ENCODE measurements at places on chromosomes 2 and 18.

DNA sequence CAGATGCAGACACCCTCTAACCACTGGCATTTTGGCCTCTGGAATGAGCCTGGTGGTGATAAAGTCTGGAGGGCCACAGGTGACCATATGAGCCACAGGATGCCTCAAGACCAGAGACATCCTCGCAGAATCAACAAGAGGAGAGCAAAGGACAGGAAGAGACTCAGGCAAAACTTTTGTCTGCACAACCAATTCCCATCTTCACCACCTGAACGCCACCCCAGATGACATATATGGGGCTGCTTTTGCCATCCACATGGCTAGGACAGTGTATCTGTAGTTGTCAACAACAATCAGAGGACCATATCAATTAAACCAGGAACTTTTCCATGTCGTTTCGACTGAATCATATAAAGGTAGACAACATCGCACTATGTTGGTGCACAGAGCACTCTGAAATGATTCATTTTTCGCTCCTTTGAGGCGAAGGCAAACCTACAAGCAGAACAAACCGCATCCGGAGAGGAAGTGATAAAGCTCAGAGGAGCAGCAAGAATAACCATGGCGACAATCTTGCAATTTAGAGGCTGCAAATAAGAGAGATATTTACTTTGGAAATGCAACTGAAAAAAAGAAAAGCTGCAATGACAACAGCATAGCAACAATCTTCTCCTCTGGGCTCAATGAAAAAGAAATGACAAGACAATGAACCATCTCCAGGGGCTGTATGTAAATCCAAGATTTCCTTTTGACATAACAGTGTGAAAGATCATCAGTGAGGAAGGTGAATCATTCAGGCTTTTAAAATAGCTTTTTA is 204.5 kb downstream of the ARL4C start:
- DNase-seq, result no peak

- DNase-seq, result no peak
Measured at GRCh38 chr18:9916077-9916639, 2.3 kb downstream of the VAPA start.

- DNase-seq, result no peak
Measured at GRCh38 chr18:78640246-78640995, 339.2 kb upstream of the SALL3 start.

DNA sequence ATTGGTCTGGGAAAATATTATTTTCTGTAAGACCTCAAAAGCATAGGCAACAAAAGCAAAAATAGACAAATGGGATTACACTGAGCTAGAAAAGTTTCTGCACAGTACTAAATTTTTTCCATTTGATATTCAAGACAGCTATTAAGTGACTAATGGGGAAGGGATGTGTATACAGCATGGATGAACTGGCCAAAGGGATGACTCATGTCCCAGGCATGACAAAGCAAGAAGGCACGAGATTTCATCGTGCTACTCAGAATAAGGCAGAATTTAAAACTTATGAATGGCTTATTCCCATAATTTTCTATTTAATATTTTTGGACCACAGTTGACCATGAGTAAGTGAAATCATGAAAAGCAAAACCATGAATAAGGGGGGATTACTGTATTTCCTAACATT is 1250.1 kb upstream of the GYPC start:
- no peak for DNase-seq

- DNase-seq, result no peak
Measured at GRCh38 chr2:1636791-1637415, 107.4 kb downstream of the PXDN start.

DNA sequence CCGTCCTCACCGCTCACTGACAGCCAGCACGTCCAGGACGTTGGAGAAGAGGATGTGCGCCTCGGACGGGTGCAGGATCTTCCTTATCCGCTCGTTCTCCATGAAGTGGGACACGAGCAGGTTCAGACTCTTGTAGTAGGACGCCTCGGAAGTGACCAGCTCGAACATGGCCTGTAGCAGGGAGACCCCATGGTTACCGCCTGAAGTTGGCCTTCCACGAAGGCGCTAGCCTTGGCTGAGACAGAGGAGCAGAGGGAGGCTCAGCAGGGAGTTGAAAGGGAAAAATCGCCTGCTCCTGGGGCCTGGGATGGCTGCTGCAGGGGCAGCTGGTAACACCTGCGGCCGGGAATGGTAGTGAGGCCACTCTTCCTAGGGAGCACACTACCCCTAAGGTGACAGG is 24.7 kb downstream of the SNORC start:
- no peak for DNase-seq

GRCh38 chr18:30522288-30522929 is 520.1 kb downstream of the DSC3 start:
- no peak for DNase-seq

GRCh38 chr18:57333940-57334339 is 18.4 kb upstream of the ST8SIA3 start:
- no peak for DNase-seq

GRCh38 chr18:56188529-56189275 is 449.7 kb downstream of the TXNL1 start:
- no peak for DNase-seq

DNA sequence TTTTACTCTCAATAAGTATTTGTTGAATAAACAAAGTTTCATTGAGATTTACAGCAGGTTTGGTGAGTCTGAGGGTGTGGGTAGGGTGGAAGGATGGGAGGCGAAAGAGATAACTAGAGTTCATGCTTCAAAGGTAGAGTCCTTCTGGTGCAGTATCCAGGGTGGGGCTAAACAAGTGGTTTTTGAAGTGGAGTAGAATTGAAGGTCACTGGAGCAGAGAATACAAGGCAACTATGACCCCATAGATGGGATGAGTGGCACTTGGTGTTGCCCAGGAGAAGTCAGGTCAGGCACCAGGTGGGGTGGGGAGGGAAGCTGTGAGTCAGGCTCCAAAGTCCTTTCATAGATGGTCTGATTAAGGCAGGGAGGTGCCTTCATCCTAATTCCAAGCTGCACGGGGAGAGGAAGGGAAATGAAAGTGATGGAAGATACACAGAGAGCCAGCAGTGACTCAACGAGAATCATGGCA is 6.6 kb upstream of the CAB39 start:
- DNase-seq, result no peak

GRCh38 chr2:36339607-36340218 is 15.9 kb upstream of the CRIM1 start:
- no peak for DNase-seq

GRCh38 chr2:21535826-21536225 is 412.1 kb downstream of the TDRD15 start:
- DNase-seq, result no peak

DNA sequence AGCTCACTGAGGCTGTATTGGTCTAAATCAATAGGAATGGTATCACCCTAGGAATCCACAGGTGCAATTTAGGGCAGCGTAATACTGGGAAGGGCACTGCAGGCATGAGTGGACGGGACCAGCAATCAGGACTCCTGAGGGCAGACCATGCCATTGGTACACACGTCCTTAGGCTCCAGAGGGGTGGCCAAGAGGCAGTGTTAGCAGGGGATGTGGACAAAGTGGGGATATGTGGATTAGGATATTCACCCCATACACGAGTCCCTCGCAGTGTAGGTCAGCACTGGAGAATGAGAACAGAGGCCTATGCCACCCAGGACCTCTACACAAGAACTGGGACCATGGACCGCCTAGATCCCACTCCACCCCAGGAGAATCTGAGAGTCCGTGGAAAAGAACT is 389.8 kb downstream of the BCL11A start:
- DNase-seq, result no peak

DNA sequence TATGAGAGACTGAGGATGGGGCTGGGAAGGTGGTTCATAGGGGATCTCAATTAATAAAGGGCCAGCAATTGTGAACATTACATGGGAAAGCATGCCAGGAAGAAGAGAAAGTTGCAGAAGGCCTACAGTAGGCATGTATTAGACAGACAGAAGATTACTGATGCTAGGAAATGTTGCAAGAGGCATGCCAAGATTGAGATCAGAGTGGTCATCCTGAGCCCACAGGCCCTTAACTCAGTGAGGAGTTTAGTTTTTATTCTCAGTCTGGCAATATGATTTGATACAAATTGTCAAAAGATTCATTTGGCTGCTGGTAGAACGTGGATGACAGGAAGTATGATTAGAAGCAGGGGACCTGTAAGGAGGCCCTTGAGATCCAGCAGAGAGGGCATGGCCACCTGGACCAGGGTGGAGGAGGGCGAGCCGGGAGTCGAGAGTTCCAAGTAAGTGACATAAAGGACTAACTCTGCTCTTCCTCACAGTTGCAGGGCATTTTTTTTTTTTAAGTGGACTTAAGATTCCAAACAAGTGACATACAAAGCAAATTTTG is 54.9 kb downstream of the EPHA4 start:
- DNase-seq, result no peak

DNA sequence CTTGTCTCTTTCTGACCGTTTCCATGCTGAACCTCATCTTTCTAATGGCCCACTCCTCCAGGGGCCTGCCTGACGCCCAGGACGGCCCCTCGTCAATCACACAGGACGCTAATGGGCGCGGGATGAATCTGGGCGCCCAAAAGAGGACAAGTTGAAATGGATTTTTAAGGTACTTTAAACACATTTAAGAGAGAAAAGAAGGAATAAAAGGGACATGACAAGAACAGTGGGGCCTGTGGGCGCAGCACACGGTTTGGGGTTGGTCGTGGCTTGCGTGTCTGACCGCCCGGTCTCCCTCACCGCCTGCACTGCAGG is 607 bp upstream of the UBE2F start:
- DNase-seq, result no peak

- DNase-seq, result no peak
Measured at GRCh38 chr2:76748581-76749296, 773.4 kb downstream of the LRRTM4 start.

- no peak for DNase-seq
Measured at GRCh38 chr2:42138163-42139015, 30.8 kb upstream of the EML4 start.

DNA sequence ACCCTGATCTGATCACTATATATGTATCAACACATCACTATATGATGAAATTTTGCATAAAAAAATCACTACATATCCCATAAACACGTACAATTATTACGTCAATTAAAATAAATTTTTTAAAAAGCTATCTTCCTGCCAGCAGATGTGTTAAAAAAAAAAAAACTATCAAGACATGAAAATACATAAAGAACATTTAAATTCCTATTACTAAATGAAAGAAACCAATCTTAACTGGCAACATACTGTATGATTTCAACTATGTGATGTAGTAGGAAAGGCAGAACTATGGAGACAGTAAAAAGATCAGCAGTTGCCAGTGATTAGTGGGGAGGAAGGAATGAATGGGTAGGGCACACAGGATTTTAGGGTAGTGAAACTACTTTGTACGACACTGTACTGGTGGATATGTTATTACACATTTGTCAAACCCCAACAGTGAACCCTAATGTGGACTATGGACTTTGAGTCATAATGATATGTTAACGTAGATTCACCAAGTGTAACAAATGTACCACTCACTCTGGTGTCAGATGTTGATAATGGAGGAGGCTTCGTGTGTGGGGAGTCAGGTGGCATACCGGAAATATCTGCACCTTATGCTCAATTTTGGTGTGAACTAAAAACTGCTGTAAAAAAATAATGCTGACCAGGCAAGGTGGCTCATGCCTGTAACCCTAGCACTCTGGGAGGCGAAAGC is 27.4 kb downstream of the USP34 start:
- no peak for DNase-seq

GRCh38 chr18:46400449-46400848 is 256.6 kb downstream of the LOXHD1 start:
- no peak for DNase-seq

GRCh38 chr2:2633017-2633416 is 301.9 kb upstream of the MYT1L start:
- no peak for DNase-seq

DNA sequence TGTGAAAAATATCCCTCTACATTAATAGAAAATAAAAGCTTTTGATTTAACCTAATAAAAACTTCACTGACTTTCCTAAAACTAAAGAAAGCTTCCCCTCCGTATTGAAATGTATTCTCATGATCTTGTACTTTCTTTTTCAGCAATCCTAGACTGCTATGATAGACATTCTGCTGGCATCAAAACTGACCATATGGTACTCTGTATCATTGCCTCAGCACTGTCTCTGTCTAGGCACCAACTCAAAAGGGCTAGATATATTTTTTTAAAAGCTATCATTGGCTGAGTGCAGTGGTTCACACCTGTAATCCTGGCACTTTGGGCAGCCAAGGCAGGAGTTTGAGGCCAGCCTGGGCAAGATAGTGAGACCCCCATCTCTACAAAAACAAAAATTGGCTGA is 32.9 kb downstream of the CDKL4 start:
- no peak for DNase-seq

- DNase-seq, result no peak
Measured at GRCh38 chr2:167293943-167294775, 405.9 kb downstream of the XIRP2 start.

- DNase-seq, result no peak
Measured at GRCh38 chr2:189407281-189408209, 33.7 kb upstream of the WDR75 start.

DNA sequence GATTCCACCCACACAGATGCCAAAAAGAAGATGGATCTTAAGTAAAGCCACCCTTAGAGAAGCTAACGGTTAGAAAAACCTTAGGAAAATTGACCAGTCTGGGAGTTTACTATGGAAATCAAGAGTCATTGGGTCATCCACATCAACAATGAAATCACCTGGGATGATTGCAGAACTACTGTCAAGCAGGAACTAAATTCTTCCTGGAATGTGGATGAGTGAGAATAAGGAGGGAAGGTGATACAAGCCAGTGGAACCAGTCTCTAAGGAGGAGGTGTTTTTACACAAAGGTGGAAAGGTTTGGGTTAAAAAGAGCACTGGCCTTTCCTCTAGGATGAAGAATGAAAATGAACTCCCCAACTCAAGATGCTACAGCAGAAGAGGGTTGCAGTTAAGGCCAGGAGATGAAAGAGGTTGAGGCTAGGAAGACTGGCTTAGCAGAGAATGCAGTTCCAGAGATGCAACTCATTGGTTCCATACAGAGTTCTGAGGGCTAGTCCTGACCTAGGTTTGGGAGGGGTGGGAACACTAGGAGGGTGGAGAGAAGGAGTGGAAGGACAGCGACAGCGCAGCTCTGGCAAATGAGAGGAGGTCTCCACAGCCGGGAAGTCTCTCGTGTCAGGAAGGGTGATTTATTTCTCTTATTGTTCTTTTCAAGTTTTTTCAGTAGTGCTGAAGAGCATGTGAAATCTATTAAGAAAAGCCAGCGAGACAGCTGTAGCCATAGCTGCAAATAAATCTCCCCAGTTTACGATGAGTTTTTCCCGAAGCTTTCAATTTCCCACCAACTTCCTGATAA is 27.7 kb upstream of the KDM3A start:
- DNase-seq, result no peak

- no peak for DNase-seq
Measured at GRCh38 chr2:106943468-106944200, 57.7 kb upstream of the ST6GAL2 start.

DNA sequence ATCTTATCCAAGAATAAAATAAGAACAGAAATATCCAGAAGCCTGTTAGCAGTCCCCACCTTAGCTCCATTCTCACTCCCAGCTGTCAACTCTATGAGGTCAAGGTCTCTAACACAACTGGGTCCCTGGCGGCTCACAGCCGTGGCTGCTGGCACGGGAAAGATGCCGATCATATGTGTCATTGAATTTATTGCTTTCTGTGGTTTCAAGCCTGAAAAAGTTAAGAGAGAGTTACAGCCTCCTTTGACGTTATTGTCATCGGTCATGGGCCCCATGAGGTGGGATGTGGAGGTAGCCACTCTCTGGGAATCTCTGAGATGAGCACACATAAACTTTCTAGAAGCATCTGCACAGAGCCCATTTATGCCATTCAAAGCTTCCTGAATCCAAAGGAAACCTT is 28.7 kb upstream of the CABLES1 start:
- no peak for DNase-seq

Measured in NCI-H1092 (cell line).